ENCODE measurements at places on chromosomes 12 and 14. TPM values are rescaled to one million over a fixed set of nuclear protein-coding genes. Genes with fewer than 3 reads are reported as not detected.

CLEC6A gene
- total RNA-seq, result not detected

MBD6 gene
- total RNA-seq, result 2.9 TPM

LGR5 gene
- total RNA-seq, result 2.3 TPM

COCH gene
- 0.15 TPM for total RNA-seq

TMPRSS12 gene
- total RNA-seq, result not detected

HSPB8 gene
- total RNA-seq, result 10.6 TPM

PLCZ1 gene
- total RNA-seq, result not detected

GALNT16 gene
- total RNA-seq, result 0.98 TPM

OTUB2 gene
- total RNA-seq, result 1.5 TPM

PDE3A gene
- 32.4 TPM for total RNA-seq

RASSF8 gene
- total RNA-seq, result 73.4 TPM

CFAP54 gene
- 1.6 TPM for total RNA-seq

BMP4 gene
- total RNA-seq, result 16.8 TPM

EID3 gene
- total RNA-seq, result 9.9 TPM

TDRD9 gene
- 0.30 TPM for total RNA-seq

P2RX2 gene
- not detected for total RNA-seq

GPD1 gene
- total RNA-seq, result 0.47 TPM

NPFF gene
- total RNA-seq, result not detected

ABCC9 gene
- 21.8 TPM for total RNA-seq

AQP2 gene
- total RNA-seq, result not detected

ENDOU gene
- total RNA-seq, result 0.15 TPM

DPF3 gene
- total RNA-seq, result 8.9 TPM

MMP17 gene
- total RNA-seq, result 9.1 TPM

ZNF268 gene
- total RNA-seq, result 26.2 TPM

CLEC4E gene
- not detected for total RNA-seq

IQSEC3 gene
- not detected for total RNA-seq

KRT2 gene
- total RNA-seq, result not detected

LALBA gene
- total RNA-seq, result not detected

EVL gene
- total RNA-seq, result 19.8 TPM

NTF3 gene
- total RNA-seq, result 10.8 TPM

OTX2 gene
- not detected for total RNA-seq

LRFN5 gene
- 0.30 TPM for total RNA-seq

OR4E2 gene
- total RNA-seq, result not detected

RPGRIP1 gene
- total RNA-seq, result under 0.01 TPM

ZC3H10 gene
- total RNA-seq, result 5.7 TPM

APOF gene
- total RNA-seq, result not detected

NPAS3 gene
- 0.08 TPM for total RNA-seq

RNASE8 gene
- total RNA-seq, result not detected

AKAP3 gene
- 0.38 TPM for total RNA-seq

PTPRO gene
- 1.2 TPM for total RNA-seq

DDX47 gene
- 38.3 TPM for total RNA-seq

GLIPR1L2 gene
- total RNA-seq, result 0.23 TPM

SRRM4 gene
- total RNA-seq, result not detected

IL26 gene
- 0.35 TPM for total RNA-seq

GALC gene
- total RNA-seq, result 26.7 TPM

IGFBP6 gene
- total RNA-seq, result 364 TPM

ARL6IP4 gene
- total RNA-seq, result 212 TPM

ADCY6 gene
- total RNA-seq, result 56.6 TPM

GNS gene
- 118 TPM for total RNA-seq

SLC8A3 gene
- not detected for total RNA-seq

LRCOL1 gene
- total RNA-seq, result not detected

CLMN gene
- 0.23 TPM for total RNA-seq

GPR132 gene
- total RNA-seq, result not detected

CLEC9A gene
- not detected for total RNA-seq

GPR137C gene
- 0.68 TPM for total RNA-seq

SERPINA5 gene
- 0.12 TPM for total RNA-seq

SLC5A8 gene
- not detected for total RNA-seq

EEF1AKMT3 gene
- 7.8 TPM for total RNA-seq
